ENCODE measurements at places on chromosomes 2 and 18. TPM values are rescaled to one million over a fixed set of nuclear protein-coding genes. Genes with fewer than 3 reads are reported as not detected.

Gene POTEF
- not detected for polyA plus RNA-seq

Gene ITSN2
- 108 TPM for polyA plus RNA-seq

DNA sequence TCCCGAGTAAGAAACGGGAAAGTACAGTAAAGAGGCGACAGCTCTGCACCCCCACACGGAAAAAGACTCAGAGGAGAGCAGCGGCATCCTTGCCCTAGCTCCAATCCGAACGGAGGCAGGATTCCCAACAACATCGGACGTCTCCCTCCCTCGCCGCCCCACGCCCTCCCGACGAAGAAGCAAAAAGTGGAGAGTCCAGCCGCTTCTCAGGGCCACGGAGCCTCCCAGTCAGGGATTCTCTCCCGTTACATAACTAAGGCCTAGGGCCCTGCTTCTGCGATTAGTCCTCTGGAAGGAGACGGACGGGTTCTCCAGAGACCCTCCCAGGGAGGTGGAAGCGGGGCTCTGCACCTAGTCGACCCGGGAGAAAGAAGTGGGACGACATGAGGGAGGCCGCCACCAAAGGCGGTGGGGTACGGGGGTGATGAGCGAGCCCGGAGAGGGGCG lies 587 bp downstream of the SUMO1 start:
- peak overlapping the region; percentile 54 for H3K4me3 ChIP-seq
- peak overlapping the region; percentile 78 for H3K27ac ChIP-seq
- no peak for DNase-seq
- peaks cover 21% of the 10 kb centered on the region for H3K4me1 ChIP-seq
- no peaks in the 10 kb centered on the region for H3K36me3 ChIP-seq
- H3K27me3 ChIP-seq: no peaks in the 10 kb centered on the region

GRCh38 chr2:151302404-151302803 lies 12.9 kb upstream of the NMI start:
- H3K4me1 ChIP-seq: peaks cover 12% of the 10 kb centered on the region
- H3K27ac ChIP-seq: no peak overlapping the region
- H3K27me3 ChIP-seq: no peaks in the 10 kb centered on the region
- DNase-seq: no peak

GRCh38 chr2:149729586-149729985 lies 142.0 kb upstream of the MMADHC start:
- no peak overlapping the region for H3K27ac ChIP-seq
- H3K4me3 ChIP-seq: no peak overlapping the region
- no peak for DNase-seq
- no peaks in the 10 kb centered on the region for H3K27me3 ChIP-seq
- H3K4me1 ChIP-seq: no peaks in the 10 kb centered on the region

Data from B cell (primary cell).